ENCODE measurements at places on chromosomes 6 and 20.

DNA sequence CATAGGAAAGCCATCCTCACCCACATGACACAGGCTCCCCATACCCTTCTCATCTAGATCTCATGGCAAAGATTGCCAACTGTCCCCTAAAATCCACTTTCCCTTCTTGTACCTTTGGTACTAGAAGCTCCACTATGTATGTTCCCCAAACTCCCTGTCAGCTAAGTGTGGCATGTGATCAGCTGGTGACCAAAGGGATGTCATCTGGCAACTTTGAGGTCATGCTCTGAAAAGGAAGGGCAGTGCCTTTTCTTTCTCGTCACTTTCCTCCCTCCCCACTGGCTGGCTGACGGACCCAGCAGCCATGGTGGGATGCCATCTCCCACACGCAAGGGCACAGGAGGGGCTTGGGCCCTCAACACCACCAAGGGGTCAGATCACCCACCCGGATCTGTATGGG is 23.8 kb upstream of the TAF8 start:
- no peak for DNase-seq

DNA sequence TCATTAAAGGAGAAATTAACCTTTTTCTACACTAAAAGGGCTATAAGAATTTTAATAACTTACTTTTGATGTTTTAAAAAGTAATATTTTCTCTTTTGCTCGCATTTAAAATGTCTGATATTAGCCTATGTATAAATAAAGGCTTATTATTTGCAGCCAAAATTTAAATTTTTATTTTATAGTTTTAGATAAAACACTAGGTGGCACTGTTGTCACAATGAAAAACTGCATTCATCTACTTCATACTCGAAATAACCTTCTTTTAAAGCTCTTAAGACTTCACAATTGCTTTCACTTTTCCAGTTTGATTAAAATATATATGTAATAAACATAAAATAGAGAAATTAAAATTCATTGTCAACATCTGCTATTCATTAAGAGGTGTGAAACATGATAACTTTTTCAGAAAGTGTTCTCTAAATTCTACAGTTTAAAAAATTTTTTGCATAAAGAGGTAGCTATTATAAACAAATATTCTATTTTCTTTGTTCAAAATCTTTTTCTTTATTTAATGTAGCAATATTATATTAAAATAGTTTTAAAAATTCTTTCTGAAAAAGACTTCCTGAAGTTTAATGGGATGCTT is 78.8 kb upstream of the DEFB112 start:
- no peak for DNase-seq

GRCh38 chr6:140602431-140603248 is 1228.2 kb upstream of the CITED2 start:
- DNase-seq: no peak

GRCh38 chr6:151616091-151616513 is 122.3 kb downstream of the CCDC170 start:
- no peak for DNase-seq

- DNase-seq: no peak
Observed at GRCh38 chr6:98487612-98488011, 346.8 kb upstream of the POU3F2 start.

DNA sequence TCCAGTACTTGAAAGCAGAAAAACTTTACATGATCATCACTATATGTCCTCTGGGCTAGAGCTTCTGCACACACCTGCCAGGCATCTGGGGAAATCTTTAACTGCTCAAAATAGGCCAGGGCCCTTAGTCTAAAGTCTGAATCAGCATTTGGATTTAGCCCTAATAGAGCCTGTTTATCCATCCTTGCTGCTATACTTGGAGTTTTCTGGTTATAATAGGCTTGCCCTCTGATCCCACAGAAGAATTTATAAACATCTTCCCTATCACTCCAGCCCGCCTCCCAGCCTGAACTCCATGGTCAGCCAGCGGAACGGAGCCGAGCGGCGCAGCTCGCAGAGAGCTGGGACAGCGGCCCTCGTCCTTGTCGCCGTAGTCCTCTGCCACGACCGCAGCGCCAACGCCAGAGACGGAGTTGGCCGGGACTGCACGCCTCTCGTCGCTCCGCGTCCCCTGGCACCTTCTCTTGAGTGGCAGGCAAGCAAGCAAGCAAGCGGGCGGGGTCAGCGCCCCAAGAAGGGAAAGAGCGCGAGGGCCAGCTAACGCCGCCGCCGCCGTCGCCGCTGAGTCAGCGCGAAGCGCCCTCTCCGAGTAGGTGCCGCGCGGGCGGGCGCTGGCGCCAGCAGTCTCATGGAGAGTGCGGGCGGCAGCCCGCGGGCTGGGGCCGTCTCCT is 25.4 kb upstream of the ASIP start:
- peak; percentile 23 for DNase-seq

- no peak for DNase-seq
Observed at GRCh38 chr6:80939898-80940297, 812.6 kb downstream of the TENT5A start.

GRCh38 chr20:20292472-20292871 is 75.4 kb upstream of the INSM1 start:
- no peak for DNase-seq

- peak; percentile 83 for DNase-seq
Observed at GRCh38 chr6:152096863-152097496, 289.5 kb downstream of the ESR1 start.

DNA sequence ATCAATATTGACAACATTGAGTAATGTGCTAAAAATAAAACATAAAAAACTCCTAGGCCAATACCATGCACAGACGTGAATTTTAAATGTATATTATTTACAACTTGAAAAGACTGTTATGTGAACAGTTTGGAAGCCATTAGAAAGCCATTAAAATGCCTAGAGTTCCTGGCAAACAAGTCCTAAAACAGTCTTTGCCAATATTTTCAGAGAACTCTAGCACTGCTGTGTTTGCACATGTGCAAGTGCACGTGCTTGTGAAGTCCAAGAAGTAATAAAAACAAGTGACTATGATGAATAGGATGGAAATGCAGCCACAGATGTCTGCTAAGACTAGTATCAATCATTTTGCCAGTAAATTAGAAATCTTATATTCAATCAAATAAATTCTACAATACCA is 1447.6 kb downstream of the GRIK2 start:
- DNase-seq: no peak

GRCh38 chr6:12950976-12951375 is 234.4 kb downstream of the PHACTR1 start:
- DNase-seq: no peak

- no peak for DNase-seq
Observed at GRCh38 chr6:88266126-88266525, 100.0 kb upstream of the CNR1 start.

DNA sequence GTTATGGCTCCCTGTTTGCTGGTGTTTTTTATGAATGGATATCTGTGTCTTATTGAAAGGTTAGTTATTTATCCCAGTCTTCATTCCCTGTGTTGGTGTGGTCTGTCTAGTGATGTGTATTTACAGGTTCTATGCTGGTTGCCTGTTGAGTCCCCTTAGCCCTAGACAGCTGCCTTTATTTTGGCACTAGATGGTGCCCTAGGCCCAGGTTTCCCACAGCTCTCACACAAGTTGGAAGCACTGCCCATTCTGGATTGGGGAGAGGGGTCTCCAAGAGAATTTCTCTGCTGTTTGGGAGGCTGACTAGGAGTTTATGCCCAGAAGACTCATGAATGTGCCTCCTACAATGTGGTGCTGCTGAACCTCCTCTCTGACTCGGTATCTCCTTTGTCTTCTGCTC is 12.4 kb downstream of the GRM1 start:
- no peak for DNase-seq

GRCh38 chr6:53898026-53898795 is 103.4 kb downstream of the LRRC1 start:
- DNase-seq: no peak

- no peak for DNase-seq
Observed at GRCh38 chr20:13648291-13649228, 9.8 kb upstream of the TASP1 start.

DNA sequence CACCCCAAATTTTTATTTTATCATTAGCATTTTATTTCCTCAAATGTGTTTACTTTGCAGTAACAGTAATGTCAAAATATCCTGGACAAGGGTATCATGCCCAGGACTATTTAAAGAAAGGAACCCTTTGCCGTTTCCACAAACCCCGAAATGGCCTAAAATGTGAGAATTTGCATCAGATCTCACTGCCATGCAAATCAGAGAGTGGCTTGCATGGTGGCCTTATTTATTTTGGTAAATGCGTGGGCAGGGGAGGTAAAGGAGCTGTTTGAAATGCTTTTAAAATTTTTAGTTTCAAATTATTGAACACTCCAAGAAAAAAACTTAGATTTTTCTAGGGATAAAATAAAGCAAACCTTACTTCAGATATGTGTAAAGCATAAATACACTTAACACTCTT is 43.8 kb downstream of the ADAT2 start:
- DNase-seq: no peak

GRCh38 chr6:151103266-151103665 is 136.5 kb upstream of the AKAP12 start:
- DNase-seq: no peak

DNA sequence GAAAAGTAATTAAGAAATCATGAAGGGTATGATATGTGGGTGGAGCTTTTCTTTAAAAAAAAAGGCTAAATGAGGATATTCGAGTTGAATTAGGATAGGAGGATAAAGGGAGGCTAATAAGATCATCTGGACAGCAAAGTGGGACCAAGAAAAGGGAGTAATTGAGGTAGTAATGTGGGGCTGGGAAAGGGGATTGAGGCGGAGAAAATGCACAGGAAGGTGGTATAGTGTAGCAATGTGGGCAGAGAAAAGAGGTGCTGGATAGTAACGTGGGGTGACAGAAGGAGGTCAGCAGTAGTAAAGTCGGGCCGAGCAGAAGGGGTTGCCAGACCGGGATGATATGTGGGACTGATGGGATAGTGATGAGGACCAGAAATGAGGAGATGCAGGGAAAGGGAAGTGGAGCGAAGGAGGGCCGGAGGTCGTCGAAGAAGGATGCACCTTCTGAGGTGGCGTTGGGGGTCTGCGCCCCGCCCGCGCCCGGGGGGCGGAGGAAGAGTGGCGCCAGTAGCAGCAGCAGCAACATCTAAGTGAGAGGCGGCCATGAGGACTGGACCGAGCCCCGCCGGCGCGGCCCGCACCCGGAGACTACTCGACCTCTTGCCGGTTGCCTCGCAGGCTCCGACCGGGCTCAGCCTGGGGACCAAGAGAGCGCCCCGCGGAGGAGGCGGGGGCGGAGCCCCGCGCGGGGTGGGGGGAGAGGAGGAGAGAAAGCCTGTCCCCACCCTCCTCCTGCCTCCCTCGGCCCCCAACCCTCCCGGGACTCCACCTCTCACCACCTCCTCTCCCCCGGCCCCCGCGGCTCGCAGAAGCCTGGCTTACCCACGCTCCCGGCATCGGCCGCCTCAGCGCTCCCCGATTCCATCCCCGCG is 887 bp downstream of the GABBR1 start:
- peak; percentile 16 for DNase-seq

- no peak for DNase-seq
Observed at GRCh38 chr6:155344341-155345006, 30.2 kb upstream of the TFB1M start.

DNA sequence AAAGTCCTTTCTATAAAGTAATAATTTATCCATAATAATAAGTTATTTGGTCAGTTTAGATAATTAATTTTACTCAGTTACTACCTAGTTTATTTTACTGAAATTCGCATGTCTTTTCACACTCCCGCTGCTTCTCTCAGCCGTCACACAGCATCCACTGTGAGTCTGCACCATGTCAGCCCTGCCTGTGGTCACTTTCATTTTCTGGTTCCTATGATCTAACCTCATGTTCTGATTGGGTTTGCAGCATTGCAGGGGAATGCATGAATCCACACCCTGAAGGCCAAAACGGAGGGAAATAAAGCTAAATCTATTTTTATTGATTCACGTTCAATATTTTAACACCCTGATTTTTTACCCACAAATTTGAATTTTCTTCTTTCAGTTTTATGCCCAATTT is 47.4 kb downstream of the PDE10A start:
- no peak for DNase-seq

DNA sequence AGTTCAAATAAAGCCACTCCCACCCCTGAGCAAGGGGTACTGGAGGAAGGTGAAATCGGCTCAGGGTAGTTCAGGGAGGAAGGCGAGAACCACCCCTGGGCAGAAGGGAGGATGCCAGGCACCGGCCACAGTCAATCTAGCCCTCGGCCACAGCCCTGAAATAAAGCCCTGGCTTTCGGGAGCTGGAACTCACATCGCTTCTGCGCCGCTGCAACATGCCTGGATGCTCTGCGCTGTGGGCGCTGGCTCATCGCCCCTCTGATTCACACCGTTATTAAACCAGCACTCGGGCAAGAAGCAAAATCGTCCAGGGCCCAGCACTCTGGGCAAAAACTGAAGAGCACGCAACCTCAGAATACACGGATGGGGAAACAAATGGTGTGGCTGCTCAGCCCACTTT is 136.9 kb upstream of the RREB1 start:
- no peak for DNase-seq

- DNase-seq: no peak
Observed at GRCh38 chr6:47335466-47335865, 25.8 kb upstream of the TNFRSF21 start.

DNA sequence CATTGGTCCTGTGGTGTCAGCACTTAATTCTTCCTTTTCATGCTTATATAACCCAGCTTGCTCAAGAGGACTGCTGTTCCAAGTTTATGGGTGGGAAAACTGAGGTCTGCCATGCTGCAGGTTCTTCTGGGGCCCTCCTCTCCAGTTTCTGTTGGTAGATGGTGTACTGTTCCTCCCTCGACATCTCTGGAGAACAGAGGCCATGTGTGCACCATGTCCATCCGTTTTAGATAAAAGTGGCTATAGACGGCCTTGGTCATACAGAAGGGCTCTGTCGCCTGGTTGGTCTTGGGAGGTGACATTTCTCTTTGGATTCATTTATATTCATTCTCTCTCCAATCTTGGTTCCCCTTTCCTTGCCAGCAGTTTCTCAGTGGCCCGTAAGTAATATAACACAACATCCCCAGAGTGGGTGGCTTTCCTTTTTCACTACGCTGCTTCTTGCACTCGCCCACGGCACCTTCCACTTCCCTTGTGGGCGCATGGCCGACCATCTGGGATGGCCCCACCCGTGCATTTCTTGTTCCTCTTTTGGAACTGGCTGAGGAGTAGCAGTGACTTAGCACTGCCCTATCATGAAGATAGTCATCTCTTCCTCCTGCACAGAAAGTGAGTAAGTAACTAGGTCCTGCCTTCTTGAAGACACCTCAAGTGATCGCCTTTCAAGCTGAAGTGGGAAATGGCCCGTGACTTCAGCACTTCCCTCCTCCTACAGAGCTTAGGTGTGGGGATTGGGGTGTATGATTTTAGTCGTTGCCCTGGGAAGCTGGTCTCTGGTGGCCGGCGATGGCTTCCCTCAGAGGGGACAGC is 94.2 kb downstream of the RREB1 start:
- no peak for DNase-seq

GRCh38 chr20:13348311-13349234 is 127.5 kb downstream of the ISM1 start:
- DNase-seq: no peak

DNA sequence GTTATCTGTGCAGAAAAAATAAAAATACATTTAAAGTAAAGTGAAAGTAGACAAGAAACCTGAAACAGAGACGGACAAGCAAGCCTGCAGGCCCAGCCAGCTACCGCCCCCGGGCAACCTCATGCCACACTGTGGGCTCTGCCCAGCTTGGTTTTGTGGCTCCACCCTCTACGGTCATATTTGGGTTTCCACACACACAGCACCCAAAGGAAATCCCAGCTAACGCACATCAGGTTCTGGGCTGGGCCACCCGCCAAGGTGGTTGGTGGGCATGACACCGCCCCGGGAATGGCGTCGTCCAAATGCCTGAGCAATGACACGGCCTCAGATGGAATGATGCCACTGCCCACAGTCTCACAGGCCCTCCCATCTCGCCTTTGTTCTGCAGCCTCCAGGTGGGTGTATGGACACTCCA is 22.9 kb downstream of the FAM110A start:
- peak; percentile 33 for DNase-seq

Data from skeletal muscle cell (primary cell).